ENCODE measurements at places on chromosomes 2 and 18. TPM values are rescaled to one million over a fixed set of nuclear protein-coding genes. Genes with fewer than 3 reads are reported as not detected.

The CCDC148 gene
- 0.13 TPM for total RNA-seq

The AKAIN1 gene
- not detected for total RNA-seq

The GEN1 gene
- 8.1 TPM for total RNA-seq

The LYG2 gene
- total RNA-seq = not detected

- no peak for DNase-seq
Measured at GRCh38 chr2:85956646-85957039, 67.9 kb upstream of the ST3GAL5 start.

DNA sequence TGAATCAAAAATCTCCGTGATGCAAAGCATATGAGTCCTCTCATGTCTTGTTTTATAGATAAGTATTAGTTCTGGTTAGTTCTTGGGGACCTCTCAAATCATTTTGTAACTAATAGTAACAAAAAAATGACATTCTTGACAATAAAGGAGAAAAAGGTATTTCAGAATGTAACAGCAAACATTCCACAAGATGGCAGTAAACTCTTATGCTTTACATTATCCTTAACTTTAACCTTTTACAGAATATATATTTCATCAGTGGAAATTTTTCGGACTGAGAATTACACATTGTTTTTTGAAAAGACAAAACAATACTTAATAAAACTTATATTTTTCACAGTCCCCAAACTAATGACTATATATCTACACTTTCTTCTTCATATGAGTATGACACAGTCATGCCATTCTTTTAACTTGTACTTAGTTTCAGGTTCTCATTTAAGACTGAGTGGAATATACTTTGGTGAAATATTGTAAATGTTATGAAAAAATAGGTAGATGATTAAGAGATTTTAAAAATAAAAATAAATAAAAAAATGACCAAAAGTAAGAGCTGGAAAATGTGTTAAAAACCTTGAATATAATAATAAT lies 142.9 kb upstream of the NXPH2 start:
- peak; percentile 43 for DNase-seq

The SCYGR4 gene
- not detected for total RNA-seq

The ILKAP gene
- 11.9 TPM for total RNA-seq

The PTPRM gene
- 77.4 TPM for total RNA-seq

GRCh38 chr18:1464444-1465217 lies 560.0 kb downstream of the ADCYAP1 start:
- DNase-seq = no peak

GRCh38 chr2:201440182-201440581 lies 11.1 kb downstream of the TRAK2 start:
- no peak for DNase-seq

DNA sequence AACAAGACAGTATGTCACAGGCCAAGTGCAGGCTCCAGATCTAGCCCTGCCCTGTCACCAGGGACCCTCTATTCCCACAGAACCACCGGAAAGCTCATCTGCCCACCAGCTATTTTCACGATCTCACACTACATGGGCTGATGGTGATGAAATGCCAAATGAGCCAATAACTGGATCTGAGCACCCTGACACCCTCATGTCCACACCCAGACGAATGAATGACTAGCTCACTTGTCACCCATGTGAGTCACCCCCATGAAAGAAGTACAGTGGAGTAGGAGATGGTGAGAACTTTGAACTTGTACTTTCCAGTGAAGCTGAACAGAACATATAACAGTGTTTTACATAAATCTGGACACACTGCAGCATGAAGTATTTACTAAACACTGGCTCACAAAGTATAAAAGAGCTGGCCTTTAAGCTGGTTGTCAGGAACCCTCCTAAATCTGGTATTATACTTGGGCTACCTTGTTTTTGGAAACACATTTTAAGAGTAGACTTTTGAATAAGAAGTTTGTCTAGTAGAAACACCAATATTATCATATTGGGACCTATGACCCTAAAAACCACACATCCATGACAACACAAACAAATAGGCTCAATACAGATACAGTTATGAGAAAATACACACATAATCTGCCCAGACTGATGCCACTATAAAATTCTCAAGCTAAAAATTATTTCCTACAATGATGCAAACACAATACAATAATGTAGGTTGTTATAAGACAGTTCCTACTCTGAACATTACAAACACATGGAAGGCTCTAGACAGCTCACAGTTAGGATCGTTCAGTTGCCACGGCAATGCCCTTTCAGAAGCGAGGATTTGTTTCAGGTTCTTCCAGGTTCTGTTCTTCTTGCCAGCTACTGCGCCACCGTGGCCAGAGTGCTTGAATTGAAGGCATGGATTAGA lies 19.0 kb downstream of the INO80C start:
- DNase-seq = peak; percentile 95

GRCh38 chr18:26617151-26617554 lies 68.8 kb upstream of the KCTD1 start:
- peak; percentile 94 for DNase-seq

The ST6GAL2 gene
- not detected for total RNA-seq

DNA sequence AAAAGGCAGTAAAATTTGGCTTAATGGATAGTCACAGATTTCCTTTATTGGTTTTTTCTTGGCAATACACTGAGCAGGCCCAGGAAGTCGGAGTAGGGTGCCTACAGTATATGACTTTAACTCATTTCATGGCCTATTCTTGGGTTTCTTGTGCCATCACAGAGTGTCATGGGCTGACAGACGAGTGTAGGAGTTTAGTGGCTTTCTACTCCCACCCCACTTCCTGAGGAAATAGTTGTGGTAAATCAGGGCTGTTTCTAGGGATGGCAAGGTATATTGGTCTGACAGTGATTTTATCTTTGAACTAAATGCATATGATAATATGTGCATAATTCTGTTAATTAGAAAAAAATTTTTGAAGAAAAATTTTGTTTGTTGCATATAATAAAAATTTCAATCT lies 100.1 kb downstream of the PLCL1 start:
- DNase-seq = no peak

DNA sequence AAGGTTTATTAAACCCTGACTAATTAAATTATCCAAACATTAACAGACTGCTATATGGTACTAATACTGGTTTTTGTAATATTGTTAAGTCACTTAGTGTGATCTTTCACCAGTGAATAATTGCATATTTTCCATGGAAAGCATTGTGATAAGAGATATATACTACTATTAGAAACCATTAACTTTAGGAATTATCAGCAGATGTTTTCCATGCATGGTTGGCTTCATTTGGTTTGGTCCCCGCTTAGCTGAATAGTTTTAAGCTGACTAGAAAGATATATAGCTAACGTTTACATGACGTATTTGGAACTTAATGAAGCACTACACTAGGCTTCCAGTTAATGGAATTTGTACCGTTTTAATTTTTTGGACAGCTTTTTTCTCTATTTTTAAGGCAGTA lies 37.9 kb downstream of the LCLAT1 start:
- no peak for DNase-seq

- peak; percentile 17 for DNase-seq
Measured at GRCh38 chr18:26327062-26327461, 100.8 kb downstream of the TAF4B start.

DNA sequence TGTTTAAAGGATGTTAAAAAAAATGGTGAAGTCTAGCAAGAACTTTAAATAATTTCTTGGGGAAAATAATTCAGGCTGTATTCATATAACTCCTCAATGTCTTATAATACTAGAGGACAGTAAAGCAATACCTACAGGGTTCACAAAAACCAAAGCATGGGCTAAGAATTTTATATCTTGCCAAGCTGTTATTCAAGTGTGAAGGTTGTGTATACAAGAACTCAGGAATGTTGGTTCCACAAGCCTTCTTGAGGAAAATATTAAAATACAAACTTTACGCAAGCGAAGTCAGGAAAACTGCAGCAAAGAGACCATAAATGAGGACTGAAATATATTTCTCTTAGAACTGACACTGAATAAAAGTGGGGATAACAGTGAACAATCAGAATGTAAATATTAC lies 76.1 kb upstream of the DNAJC10 start:
- DNase-seq = no peak

DNA sequence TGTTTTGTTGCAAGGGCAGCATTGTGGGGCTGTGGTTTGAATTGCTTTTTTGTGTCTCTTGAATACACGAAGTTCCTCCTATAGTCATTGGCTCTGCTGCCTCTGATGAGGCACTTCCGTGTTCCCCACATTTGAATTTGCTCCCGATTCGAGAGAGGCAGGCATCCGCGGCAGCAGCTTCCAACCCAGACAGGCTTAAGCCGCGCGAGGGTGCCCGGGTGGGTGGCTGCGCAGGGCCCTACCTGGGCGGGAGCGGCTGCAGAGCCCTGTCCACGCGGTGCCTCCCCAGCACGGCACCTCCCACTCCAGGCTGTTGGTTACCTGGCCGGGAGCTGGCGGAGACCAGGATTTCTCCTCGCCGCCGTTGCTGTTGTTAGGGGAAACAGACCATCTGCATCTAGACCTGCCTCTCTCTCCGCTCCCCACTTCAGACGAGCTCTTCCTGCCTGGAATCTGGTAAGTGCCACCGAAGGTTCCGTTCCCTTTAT lies 151.3 kb downstream of the NEDD4L start:
- no peak for DNase-seq

DNA sequence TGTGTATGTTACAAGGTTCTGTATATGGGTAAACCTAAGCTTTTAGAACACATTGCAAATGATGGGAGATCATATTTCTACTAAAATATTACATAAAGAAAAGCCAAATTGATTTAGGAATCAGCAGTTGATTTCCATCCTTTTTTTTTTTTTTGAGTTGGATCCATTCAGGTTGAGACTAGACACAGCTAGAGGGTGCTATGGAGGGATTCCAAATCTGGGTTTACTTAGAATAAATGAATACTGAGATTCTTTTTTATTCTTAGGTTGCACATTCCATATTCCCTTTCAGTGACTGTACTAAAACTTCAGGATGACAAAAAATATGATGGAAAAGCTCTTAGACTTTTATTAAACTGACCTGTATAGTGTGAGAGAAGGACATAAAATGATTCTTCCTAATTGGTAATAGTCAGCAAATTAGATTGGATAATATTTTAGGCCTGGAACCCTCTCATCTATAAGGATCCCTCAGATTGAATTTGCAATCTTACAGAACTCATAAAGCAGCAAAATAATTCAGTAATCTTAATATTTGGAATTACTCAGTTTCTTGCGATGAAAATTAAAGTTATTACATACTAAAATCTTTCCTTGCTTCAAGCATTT lies 183.3 kb upstream of the SESTD1 start:
- DNase-seq = peak; percentile 33

DNA sequence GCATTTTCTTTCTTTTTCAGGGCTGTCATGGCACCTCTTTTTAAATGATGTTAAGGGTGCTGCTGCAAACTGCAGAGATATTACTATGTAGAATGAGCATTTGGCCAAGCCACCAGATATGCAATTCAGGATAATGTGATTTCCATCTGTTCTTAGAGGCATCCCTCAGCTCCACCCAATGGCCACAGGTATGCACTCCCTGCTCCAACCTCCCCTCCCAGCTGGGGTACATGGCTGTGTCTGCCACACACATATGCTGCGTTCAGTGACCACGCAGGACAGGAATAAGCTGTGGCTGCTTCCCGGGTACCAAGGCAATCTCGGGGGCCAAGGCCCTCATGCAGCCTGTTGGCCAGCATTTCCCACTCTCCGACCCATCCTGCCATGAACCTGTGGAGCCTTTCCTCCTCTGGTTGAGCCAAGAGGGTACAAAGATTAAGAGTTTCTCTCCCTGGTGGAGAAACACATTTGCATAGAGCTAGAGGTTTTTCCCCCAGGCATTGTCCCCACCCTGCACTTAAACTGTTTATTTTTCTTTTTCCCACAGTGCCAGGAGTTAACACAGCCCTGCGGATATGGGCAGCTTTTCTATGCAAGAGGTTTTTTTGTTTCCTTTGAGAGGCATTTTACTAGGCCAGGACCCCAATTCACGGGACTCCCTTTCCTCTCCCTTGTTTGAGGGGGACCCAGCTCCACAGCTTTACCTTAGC lies 147.0 kb downstream of the GCA start:
- DNase-seq = no peak

DNA sequence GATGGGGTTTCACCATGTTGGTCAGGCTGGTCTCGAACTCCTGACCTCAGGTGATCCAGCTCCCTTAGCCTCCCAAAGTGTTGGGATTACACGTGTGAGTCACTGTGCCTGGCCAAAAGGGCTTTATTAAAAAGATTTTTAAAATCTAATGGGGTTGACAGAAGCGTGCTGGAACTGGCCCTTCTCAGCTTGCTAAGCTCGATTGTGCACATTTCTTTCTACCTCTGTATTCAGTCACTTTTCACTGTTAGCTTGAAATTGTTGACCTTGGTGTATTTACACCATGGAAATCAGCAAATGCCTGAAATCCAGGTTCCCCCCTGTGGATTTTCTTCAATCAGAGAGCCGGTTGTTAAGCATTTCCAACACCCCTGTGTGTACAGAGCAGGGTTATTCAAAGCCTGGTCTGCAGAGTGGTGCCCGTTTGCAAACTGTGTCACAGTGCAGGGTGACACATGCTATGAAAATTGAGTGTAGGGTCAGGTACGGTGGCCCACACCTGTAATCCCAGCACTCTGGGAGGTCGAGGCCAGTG lies 140.2 kb downstream of the TGIF1 start:
- DNase-seq = no peak

The TCF23 gene
- total RNA-seq = not detected

DNA sequence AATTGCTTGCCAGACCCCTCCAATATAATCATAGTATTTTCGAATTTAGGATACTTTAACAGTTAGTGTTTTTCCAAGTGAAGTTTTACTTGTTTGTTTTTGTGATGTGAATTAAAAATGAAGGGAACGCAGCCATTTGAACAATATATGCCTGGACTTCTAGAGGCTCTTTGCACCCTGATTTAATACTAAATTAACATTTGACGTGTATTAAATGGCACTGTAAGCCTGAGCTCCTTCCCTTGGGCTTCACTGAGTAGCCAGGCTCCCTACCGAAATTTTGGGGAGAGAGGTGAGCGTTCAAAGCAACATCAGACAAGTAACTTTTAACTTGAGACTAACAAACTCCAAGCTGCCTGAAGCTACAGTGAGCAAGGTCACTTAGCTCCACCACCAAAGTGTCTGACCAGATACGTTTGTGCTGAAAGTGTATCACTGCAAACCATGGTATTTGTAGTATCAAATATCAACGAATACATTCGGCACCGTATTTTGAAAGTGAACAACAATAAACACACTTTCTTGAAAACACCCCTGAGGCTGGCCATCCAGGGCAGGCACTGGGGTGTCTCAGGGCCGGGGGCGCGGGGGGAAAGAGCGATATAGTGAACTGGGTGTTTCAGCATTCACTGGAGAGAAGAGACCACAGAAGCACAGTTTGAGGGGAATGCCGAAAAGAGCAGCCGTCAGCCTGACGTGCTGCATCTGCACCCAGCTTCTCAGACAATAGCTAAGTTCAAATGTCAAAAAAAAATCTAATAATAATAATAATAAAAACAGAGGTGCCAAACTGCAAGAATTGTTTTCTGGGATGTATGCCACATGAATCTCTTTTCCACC lies 7.7 kb upstream of the POU3F3 start:
- DNase-seq = no peak

- DNase-seq = peak; percentile 56
Measured at GRCh38 chr2:206031162-206031784, 54.7 kb downstream of the INO80D start.

- no peak for DNase-seq
Measured at GRCh38 chr2:209070262-209070661, 353.6 kb upstream of the MAP2 start.

The MC4R gene
- 0.32 TPM for total RNA-seq

The KANSL3 gene
- 23.9 TPM for total RNA-seq

GRCh38 chr2:24058564-24059271 lies 9.2 kb downstream of the FKBP1B start:
- no peak for DNase-seq

All from GM23248 (cell line).